Adrenal gland (tissue), 19 donors: ENCODE measurements at places on chromosomes 6 and 20.

- no peak for DNase-seq
These were observed 369.4 kb upstream of the HS3ST5 start for GRCh38 chr6:114712129-114712662.

DNA sequence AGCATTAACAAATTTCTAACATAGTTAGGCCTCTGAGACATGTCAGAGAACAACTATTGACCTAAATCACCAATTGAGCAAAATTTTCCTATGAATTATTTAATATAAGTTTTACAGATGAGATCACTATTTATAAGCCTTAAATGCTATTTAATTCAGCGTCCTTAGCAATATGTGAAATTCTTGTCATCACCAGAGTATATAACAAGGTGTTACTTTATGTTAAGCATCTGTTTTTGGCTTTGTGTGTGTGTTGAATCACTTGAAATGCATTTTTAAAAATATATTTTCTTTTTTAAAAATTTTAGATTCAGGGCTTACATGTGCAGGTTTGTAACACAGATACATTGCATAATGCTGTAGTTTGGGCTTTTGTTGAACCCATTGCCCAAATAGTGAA, 794.1 kb downstream of the EYS start:
- no peak for DNase-seq

- DNase-seq: no peak
These were observed 148.3 kb downstream of the GPX5 start for GRCh38 chr6:28673787-28674671.

DNA sequence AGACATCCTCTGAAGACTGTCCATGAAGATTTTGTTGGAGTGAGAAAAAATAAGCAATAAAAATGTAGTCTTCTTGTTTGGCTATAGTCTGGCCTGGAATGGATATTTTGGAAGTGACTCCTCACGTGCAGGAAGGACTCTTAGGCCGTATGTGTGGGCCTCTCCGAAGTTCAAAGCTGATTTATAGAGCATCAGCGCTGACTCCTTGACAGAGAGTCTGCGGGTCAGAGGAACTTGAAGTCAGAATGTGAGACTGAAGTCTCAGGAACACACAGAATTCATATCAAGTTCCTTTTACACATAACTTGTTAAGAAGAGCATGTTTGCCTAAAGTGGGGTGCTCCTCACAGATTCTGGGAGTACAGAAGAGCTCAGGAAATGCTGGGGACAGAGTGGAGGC, 36.1 kb downstream of the EDN3 start:
- no peak for DNase-seq

DNA sequence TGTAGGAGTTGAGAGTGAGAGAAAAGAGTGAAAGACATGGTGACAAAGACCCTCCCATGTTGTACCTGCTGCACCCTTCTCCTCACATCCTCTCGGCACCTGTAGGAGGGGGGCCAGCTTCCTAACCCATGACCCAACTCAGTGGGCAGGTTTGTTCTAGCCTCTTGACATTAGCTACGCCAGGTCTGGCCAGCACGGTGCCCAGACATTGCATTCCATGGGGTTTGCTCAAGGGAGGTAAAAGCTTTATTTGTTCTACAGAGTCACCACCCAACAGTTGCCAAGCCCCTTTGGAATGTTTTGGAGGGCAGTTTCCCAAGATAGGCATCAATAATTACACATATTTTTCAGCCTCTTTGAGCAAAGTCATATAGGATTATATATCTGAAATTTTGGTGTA, 22.7 kb upstream of the TGM6 start:
- no peak for DNase-seq
